Stomach (tissue), 19 donors: ENCODE measurements at places on chromosomes 3 and 15. TPM values are rescaled to one million over a fixed set of nuclear protein-coding genes. Genes with fewer than 3 reads are reported as not detected.

Gene TBCCD1
- 16.0 TPM for total RNA-seq

Gene SSUH2
- total RNA-seq: 1.4 TPM

Gene CDHR4
- total RNA-seq: not detected

Gene NEK10
- total RNA-seq: 7.4 TPM

GRCh38 chr15:76328958-76329357, 7.6 kb upstream of the ISL2 start:
- DNase-seq: no peak

GRCh38 chr3:50008931-50009330, 69.0 kb downstream of the RBM6 start:
- DNase-seq: no peak

GRCh38 chr3:117104381-117104780, 394.8 kb downstream of the TUSC7 start:
- DNase-seq: no peak
